ENCODE measurements at places on chromosomes 6 and 20.

DNA sequence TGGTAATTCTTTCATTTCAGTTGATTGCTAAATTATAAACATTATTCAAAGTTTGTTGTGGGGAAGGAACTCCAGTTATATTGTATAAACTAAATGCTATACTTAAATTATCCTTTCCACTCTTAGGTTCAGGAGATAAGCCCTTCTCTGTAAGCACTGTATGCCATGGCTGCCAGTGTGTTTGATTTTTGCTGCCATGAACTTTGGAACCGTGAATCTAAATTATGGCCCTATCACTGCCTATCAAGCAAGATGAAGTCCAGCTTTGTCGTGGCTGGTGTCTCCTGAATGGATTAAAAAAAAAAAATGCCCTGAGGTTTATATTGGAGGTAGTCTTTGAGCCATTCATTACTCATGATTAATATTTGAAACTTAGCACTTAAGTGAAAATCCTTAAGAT lies 44.7 kb downstream of the CDC5L start:
- no peak for DNase-seq

DNA sequence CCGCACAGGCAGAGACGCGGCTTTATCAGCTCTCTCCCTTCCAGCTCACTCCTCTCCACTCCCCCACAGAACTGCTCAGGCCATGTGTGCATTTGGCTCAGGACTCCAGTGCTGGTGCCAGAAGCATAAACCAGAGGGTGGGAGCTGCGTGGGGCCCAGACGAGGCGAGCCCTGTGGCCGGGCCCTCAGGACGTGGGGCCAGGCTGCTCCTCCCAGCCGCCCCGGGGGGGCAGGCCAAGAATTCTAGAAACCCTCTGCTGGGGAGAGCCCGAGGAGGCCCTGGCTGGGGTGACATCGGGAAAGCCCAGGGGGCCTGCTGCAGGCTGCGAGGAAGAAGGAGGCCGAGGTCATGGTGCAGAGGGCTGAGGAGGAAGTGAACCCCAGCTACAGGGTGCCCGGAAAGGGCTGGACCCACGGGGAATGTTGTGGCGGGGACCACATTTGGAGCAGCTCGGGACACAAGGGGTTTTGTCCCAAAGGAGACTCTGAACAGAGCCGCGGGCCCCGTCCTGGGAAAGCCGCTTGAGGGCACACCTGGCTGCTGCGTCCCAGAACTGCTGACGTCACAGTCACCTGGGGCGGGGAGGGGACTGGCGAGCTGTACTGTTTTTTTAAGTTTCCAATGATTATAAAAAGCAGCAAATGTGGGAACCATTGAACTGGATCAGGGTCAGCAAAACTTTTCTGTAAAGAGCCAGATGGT lies 107.1 kb downstream of the BANF2 start:
- DNase-seq, result no peak

- DNase-seq, result no peak
These were observed 136.1 kb downstream of the PLCB4 start for GRCh38 chr20:9204979-9205378.

DNA sequence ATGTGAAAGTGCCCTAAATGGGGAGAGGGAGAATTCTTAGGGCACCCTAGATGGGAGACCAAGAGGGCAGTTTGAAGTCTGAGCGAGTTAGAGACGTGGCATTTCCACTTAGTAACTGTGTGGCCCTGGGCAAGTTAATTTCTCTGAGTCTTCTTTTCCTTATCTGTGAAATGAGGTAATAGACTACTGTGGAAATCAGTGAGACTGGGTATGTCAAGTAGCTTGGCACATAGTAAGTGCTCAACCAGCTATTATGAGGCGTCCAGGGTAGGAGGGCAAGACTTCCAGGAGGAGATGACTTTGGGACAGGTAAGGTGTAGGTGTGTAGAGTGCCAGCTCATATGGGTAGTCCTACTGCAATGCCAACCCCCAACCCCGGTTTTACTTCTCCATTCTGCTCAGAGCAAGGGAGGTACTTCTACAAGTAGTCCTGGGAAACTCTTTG lies 770 bp downstream of the KIF3B start:
- no peak for DNase-seq

- DNase-seq, result no peak
These were observed 101.4 kb upstream of the AGPAT4 start for GRCh38 chr6:161374971-161375873.

GRCh38 chr6:111758608-111759329 lies 114.5 kb downstream of the FYN start:
- DNase-seq, result no peak

DNA sequence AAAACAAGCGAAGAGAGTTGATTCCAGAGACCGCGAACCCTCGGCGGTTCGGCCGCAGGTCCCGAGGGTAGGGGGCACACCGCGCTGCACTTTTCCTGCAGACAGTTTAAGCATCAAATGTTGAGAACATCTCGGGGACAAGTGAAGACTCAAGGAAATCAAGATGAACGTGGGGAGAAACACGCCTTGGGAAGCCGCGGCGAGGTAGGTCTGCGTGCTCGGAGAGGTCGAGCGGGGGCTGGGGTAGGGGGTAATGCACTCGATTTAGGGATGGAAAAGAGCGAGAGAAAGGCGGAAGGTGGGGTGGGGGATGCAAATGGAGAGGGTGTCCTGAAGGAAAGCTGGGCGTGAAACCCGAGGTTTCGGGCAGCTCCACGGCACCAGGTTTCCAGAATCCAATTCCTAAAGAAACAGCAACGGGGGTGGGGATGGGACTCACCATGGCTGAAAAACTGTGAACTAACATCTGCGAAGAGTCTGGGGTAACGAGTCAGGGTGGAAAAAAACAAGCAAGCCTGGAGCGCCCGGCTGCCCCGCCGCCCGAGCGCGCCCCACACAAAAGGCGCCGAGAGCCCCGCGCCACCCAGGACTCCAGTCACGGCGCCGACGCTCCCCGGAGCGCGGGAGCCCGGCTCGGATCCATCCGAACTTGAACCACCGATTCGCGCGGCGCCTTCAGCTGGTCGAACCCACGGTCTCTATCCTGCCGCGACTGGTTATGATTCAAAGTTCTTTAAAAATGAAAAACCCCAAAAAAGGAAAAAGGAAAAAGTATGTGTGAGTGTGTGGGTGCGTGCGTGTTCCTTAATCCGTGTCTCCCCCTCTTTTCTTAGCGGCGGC lies 3.5 kb downstream of the TFAP2A start:
- DNase-seq, result no peak

- DNase-seq, result no peak
These were observed 12.8 kb upstream of the PDYN start for GRCh38 chr20:2006452-2007361.

DNA sequence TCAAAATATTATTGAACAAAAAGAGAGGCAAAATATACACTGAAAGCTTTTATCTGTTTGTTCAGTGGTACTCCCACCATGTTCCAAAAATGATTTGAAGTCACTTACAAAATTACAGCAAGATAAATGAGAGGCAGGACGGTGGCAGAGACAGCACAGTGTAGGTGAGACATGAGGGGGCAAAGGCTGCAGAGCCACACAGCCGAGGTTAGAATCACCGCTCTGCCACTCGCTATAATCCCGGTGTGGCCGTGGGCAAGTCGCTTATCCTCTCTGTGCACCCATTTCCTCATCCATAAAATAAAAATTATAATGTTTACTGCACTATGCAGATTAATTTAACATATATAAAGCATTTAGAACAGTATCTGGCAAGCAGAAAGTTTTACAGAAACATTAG lies 140.1 kb upstream of the BEND6 start:
- DNase-seq, result no peak

GRCh38 chr20:17622086-17622850 lies 52.4 kb downstream of the DSTN start:
- DNase-seq, result no peak

DNA sequence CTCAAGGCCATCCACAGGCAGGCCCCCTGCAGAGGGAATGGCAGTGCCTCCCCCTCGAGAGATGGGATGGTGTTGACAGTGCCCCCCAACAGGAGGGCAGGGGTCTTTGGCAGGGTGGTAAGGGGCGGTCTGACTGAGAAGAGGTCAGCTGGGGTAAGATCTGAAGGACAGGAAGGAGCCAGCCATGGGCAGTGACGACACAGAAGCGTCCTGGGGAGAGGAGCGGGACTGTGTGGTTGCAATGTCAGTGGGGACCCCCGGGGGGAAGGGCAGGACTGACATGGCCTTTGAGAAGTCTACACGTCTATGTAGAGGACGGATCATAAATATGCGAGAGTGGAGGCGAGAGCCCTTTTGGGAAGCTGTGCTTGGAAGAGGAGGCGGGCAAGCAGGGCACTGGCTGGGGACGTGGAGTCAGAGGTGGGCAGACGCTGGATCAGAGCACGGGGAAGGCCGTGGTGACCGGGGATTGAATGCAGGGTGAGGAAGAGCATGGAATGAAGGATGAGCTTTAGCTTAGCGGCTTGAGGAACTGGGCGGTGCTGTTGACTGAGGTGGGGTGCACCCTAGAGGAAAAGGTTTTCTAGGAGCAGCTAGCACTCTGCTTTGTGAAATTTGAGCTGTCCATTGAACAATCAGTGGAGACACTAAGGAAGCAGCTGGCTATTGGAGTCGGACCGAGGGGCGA lies 82.5 kb upstream of the AGPAT4 start:
- DNase-seq, result no peak

DNA sequence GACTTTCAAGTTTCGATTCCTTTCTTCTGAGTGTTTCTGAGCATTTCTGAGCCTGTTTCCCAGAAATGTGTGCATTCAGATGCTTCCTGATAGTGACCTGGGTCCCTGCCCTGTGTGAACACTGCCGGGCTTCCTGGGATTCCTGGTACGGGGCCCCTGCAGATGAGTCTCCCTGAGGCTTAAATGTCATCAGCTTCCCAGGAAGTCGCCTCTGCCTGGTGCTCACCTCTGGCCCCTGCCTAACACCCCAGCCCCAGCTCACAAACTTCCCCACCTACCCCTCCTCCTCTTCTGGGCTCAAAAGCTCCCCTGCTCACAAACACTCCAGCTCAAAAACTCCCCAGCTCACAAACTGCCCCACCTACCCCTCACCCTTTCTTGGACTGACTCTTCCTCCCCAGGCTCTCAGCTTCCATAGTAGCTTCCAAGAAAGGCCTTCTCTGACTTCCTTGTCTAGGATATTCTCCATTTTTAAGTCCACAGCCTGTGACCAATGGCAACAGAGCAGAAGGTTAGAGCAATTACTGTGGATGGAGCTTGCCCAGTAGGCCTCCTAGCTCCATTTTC lies 42.0 kb downstream of the TGM2 start:
- DNase-seq, result no peak

GRCh38 chr6:2877057-2877882 lies 25.8 kb downstream of the SERPINB9 start:
- DNase-seq, result no peak

- DNase-seq, result no peak
These were observed 25.7 kb upstream of the AAR2 start for GRCh38 chr20:36210436-36211021.

- DNase-seq, result no peak
These were observed 57.0 kb upstream of the HCRTR2 start for GRCh38 chr6:55117267-55117666.

DNA sequence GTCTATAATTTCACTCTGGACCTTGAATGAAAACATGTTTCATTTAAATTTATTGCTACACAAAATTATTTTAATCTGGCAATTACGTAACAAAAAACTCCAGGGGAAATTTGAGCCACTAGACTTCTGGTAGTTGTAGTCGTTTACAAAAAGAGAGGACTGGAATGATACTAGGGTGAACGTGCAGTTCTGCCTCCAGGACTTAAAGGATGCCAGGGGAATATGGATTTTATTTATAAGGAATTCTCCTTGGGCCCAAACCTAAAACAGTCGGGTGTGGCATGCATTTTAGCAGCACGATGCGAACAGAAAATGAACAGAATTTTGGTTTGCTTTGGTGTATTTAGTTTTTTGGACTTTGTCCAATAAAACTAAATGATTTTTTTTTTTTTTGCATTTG lies 76.9 kb downstream of the PRL start:
- no peak for DNase-seq

DNA sequence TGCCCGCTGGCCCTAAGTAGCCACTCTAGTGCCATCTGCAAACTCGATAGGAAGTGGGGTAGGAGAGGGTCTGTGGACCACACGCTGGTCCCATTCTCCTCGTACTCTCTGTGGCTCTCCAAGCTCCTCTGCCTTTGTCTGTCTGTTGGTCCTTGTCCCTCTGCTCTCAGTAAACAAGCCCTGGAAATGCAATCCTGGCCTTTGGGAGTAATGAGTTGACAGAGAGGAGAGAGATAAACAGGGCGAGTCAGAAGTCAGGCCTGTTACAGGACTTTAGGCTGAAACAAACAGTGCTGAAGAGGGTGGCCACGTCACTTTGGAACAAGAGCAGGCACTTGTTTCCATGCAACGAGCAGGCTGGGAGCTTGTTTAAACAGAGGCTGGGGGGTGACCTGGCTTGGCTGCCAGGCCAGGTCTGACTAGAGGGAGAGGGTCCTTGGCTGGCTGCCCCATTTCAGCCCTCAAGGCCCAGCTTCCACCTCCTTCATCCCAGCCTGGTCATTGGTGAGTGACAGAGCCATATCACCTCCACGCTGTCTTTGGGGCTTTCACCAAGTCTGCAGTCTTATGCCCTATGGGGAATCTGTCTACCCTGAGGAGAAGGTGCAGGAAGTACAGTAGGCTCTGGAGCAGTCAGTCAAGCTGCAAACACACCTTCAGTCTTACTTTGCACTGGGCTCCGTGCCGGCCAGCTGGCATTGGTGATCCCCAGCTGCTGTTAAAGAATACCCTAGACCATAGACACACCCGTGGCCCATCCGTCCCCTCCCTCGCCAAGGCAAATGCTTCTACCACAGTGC lies 22.6 kb downstream of the FOXP4 start:
- DNase-seq, result no peak

DNA sequence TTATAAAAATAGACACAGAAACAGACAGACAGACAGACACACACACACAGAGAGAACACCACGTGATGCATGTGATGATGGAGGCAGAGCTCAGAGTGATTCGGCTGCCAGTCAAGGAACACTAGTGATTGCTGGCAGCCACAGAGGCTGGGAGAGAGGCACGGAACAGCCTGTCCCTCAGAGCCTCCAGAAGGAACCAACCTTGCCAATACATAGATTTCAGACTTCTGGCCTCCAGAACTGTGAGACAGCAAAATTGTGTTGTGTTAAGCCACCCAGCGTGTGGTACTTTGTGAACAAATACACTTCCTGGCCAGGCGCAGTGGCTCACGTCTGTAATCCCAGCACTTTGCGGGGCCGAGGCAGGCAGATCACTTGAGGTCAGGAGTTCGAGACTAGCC lies 9.5 kb upstream of the PARD6B start:
- no peak for DNase-seq

DNA sequence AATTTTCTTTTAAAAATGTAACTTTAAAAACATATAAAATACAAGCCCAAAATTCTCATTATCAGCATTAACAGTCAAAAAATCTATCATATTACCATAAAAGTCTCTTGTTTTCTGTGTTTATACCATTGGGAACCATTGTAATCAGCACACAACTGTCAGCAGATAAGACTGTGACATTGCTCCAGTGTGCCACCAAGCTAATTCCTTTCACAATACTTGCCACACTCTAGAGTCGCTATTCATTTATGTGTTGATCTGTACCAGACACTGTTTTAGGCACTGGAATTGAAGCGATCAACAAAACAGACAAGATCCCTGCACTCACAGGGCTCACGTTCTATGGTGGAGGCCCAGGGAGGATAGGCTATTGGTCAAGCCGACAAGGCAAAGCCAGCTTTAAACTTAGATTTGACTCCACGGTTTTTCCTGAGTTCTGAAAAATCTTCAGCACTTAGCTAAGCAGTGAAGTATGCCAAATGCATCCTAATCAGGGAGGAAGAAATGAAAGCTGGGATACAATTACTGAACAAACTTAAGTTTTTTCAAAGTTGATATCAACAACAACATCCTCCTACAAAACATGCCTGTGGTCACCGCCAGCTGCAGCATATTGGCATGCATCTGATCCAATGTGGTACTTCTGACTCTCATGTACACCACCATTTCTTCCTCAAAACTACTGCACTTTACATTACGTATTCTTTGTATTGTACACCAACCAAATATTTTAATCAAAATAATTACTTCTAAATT lies 60.5 kb downstream of the GMDS start:
- no peak for DNase-seq
